Thyroid gland (tissue), 4 donors: ENCODE measurements at places on chromosomes 7 and 10.

DNA sequence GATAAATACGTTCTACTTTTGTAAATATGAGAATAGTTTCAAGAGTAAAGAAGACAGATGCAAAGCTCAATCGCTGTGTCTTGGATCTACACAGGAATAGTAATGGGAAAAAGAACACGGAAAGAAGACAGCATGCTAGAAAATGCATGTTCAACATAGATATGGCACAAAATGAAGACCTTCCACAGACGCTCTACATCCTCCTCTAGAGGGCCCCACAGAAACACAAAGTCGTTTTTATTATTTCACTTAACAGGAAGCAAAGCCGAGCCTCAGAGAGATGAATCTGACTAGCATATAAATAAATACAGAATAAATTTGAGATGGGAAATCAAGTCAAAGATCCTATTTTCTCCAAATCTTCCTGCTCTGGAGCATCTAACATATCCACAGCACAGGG lies 292.6 kb downstream of the PARD3 start:
- no peak for DNase-seq

GRCh38 chr7:133023370-133024071 lies 58.4 kb downstream of the CHCHD3 start:
- no peak for DNase-seq

GRCh38 chr10:131323880-131324279 lies 12.4 kb upstream of the TCERG1L start:
- DNase-seq, result no peak

DNA sequence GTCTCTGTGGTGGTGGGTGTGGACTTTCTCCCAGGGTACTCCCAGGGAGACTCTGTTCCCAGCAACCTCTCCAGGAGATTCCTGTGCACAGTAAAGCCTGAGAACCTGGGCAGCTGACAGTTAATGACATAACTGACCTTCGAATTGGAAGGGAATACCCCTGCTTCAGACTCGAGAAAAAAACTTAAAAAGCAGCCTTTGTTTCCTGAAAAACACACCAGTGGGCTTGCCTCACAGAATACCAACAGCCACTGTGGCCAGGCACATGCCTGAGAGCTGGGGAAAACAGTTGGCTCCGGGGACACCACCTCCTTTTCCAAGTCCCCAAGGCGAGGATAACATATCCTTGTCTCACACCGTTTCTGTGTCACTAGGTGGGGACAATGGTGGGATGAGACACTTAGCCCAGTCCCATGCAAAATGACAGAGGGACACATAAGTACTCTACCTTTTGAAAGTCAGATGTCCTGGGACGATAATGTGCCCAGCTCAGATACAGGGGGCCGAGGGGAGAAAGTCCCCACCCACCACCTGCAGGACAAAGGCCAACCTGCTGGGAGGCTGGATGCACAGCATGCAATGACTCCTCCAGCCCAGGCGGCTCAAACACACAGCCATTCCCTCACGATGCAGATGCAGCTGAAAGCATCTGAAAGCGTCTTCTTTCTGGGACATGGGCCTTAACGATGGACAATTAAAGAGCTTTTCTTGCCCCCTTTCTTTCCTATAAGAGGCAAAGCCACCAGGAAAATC lies 65.6 kb downstream of the HIPK2 start:
- no peak for DNase-seq

GRCh38 chr10:43199684-43200537 lies 61.7 kb downstream of the CSGALNACT2 start:
- no peak for DNase-seq
